ENCODE measurements at places on chromosomes 4 and X.
A peak's percentile ranks its signal among the peaks of the same experiment; 100 is the strongest.

DNA sequence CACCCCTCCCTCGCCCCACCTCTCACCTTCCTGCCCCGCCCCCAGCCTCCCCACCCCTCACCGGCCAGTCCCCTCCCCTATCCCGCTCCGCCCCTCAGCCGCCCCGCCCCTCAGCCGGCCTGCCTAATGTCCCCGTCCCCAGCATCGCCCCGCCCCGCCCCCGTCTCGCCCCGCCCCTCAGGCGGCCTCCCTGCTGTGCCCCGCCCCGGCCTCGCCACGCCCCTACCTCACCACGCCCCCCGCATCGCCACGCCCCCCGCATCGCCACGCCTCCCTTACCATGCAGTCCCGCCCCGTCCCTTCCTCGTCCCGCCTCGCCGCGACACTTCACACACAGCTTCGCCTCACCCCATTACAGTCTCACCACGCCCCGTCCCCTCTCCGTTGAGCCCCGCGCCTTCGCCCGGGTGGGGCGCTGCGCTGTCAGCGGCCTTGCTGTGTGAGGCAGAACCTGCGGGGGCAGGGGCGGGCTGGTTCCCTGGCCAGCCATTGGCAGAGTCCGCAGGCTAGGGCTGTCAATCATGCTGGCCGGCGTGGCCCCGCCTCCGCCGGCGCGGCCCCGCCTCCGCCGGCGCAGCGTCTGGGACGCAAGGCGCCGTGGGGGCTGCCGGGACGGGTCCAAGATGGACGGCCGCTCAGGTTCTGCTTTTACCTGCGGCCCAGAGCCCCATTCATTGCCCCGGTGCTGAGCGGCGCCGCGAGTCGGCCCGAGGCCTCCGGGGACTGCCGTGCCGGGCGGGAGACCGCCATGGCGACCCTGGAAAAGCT lies at the start of the genes HTT and HTT-AS:
Gene HTT, plus strand, starts transcription at position 604 of the 768 bp plus-strand sequence. Its CDS starts 145 bp downstream, at position 749.
Gene HTT-AS, minus strand, starts transcription at position 461 of the 768 bp plus-strand sequence.
- DNase-seq = peak; percentile 97

DNA sequence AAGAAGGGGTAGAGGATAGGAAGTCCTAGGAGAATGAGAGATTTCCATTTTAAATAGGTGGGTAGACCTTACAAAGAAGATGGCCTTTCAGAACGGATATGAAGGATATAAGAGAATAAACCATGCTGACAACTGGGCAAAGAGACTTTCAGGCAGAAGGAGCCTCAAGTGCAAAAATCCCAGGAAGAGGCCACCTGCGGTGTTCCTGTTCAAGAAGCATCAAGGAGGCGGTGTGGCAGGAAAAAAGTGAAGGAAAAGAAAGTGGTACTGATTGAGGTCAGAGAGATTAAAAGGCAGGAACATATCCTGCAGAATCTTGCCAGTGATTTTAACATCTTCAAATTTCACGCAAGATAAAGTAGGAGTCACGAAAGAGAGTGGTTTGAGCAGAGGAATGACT lies 172.0 kb downstream of the FSTL5 start:
- no peak for DNase-seq

GRCh38 chr4:124135409-124135813 lies 577.1 kb downstream of the ANKRD50 start:
- peak; percentile 92 for DNase-seq

DNA sequence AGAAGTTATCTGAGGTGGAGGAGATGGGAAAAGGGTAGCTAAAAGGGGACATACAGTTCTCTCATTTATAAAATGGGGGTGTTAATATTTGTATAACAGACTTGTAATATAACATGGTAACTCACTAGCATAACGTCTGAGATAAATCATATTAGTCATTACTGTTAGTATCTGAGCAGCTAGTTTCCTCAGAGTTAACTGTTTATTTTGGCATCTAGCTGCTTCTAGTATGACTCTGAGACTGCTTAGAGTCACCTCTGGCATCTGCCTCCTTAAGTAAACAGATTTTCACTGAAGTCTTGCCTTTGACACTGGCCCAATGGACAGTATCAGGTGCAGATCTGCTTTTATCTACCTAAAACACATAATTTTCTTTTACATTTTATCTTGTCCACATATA lies 58.1 kb downstream of the SLC30A9 start:
- DNase-seq = no peak

DNA sequence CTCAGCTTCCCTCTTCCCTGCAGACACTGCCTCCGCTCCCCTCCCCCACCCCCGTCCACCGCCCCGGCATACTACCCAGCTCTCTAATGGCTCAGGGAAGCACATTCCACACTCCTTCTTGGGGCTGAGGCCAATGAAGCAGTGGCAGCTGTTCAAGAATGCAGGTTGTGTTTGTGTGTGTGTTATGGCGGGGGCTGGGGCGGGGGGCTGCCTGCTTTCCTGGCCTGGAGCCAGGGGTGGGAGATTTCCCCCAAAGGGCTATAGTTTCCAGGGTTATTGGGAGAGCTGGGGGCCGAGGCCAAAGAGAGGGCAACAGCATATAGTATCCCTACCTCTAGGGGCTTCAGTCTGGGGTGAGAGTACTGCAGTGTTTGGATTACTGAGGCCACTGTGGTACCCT lies 149.4 kb downstream of the EFNB1 start:
- DNase-seq = peak; percentile 0

GRCh38 chr4:56648021-56648823 lies 32.9 kb downstream of the HOPX start:
- DNase-seq = no peak

GRCh38 chrX:139933904-139934303 lies 1.1 kb upstream of the ATP11C start:
- no peak for DNase-seq

DNA sequence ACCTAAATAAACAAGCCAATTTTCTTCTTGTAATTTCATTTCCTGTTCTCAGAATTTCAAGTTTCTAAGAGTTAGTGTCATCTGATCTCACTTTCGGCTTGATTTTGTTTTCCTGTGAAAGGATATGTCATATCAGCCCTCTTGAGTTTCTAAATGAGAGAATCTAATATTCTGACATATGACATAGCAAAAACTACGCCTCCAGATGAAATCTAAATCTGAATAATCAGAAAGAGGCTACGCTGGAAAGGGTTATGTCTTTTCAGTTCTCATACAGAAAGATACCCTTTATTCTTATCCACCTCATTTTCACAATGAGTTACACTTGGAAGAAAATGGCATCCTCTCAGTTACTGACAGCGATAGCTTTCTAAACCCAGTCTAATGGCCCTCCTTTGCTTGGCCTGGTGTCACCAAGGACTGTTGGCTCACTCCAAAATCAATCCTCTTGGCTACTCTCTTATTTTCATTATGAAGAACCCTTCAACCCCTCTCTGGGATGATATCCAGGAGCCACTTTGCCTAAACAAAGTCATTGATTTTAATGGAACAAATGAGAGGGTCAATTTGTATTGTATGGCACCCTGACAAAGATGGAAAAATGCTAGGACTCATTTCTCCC lies 65.6 kb downstream of the ASB9 start:
- DNase-seq = no peak

GRCh38 chr4:67141586-67141985 lies 403.7 kb downstream of the CENPC start:
- DNase-seq = no peak

DNA sequence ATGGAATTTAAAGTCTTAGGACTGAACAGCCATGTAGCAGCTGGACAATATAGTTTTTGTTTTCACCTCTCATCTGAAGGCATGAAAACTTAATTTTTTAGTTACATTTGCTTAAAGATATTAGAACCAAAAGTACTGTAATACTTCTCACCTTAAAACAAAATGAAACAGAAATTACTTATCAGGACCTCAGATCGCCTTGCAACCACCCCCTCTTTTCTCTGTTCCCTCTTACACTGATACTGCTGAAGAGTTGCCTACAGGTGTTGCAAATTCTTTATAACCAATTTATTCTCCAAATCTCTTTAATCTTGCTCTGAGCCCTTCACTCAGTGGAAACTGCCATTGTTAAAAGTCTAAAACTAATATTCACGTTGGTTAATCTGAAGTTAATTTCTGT lies 145.0 kb downstream of the SPCS3 start:
- no peak for DNase-seq

DNA sequence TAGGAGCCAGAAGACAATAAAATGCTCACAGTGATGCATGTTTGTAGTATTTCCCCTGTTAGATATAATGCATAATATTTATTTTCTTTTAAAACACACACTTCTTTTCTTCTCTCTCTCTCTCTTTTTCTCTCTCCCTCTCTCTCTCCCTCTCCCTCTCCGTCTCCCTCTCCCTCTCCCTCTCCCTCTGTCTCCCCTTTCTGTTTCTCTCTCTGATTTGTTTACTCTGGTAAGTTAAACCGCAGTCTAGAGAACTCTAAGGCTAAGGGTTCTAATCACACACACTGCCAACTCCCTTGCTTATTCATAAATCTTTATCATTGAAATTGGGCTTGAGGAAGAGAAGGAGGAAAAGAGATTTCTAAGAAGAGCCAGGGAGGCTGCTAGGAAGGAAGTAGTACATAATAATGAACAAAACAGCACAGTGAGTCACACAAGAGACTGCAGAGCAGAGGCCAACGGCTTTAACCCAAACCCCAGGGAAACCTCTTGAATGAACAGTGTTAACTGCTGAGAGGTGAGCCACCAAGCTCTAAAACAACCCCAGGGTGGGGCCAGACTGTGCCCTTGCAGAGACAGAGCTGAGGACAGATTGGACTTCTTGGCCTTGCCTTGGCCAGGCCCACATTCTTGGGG lies 9.1 kb upstream of the PHOX2B start:
- no peak for DNase-seq

GRCh38 chrX:2954541-2954940 lies 25.4 kb upstream of the ARSD start:
- no peak for DNase-seq

- DNase-seq = no peak
Measured at GRCh38 chr4:41424522-41424921, 113.4 kb upstream of the LIMCH1 start.

DNA sequence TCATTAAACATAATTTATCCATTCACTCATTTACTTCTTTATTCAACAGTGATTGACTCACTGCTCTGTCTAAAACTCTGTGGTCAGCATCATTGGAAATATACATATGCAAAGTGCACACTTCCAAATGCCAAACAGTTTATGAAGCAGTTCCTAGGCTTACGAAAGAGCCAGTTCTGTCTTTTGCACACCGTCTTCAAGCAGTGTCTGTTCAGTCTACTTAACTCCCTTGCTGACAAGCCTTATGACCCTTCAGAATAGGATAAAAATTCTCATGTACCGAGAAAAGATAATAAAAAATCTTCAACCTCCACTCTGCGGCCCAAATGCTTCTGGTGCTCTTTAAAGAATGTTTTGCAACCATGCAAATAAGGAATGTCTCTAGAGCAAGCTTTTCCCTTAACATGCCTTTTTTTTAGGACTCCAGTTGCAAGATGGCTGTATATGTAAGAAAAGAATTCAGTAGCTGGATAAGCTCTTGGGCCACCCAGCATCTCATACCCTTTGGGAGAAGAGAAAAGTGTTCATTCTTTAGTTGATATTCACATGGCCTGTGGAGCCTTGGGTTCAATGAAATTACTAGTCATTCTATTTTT lies 1037.0 kb upstream of the SLIT2 start:
- DNase-seq = no peak

DNA sequence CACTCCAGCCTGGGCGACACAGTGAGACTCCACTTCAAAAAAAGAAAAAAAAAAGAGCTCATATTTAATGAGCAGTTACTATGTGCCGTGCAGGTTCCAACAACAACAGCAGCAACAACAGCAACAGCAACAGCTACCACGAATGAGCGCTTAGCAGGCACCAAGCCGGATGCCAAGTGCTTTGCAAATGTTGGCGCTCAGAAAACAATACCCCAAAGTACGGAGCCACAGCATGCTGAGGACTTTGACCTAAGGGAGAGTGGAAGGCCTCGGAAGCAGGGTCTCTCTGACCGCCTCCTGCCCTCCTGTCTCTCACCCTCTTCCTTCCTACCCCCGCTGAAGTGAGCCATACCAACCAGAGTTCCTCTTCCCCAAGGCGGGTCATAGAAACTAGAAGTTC lies 102.2 kb upstream of the AFAP1 start:
- no peak for DNase-seq

GRCh38 chrX:47234583-47234982 lies 1.8 kb downstream of the USP11 start:
- no peak for DNase-seq

DNA sequence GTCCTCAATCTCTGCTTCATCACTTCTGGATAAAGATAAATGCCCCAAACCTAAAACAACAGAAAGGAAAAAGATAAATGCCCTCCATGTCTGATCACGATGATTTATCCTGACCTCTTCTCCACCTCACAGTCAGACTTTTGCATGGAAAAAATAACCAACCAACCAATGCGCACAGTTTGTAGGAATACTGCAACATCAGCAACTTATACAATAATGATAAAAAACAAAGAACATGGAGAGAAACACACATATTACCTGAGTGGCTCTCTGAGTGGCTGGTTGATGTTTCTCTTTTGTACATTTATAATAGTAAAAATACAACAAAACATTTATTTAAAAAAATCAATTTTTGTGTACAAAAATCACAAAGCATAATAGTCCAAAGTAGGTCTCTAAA lies 93.0 kb upstream of the PUDP start:
- DNase-seq = no peak

DNA sequence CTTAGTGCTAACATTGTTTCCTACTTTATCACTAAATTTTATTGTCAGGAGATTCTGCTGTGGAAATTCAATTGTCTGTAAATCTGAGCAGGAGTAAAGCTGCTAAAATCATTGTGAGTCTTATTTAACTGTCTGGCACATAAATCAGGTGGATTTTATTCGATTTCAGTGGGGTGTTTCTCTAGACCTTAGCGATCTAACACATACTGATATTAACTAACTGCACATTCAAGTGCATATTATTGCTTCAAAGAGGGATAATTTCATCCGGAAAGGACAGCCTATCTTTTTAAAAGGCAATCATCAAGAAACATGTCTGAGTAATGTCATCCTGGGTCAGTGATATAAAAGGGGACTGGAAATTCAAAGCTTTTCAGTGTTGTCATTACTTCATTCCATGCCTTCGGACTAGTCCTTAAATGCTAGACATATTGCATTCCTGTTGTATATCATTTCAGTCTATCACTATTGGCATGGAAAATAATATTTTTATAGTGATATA lies 388.7 kb downstream of the PCDH10 start:
- DNase-seq = no peak

- no peak for DNase-seq
Measured at GRCh38 chr4:35541888-35542213, 702.5 kb downstream of the ARAP2 start.

GRCh38 chr4:143375326-143376073 lies 38.8 kb downstream of the GAB1 start:
- DNase-seq = peak; percentile 22

DNA sequence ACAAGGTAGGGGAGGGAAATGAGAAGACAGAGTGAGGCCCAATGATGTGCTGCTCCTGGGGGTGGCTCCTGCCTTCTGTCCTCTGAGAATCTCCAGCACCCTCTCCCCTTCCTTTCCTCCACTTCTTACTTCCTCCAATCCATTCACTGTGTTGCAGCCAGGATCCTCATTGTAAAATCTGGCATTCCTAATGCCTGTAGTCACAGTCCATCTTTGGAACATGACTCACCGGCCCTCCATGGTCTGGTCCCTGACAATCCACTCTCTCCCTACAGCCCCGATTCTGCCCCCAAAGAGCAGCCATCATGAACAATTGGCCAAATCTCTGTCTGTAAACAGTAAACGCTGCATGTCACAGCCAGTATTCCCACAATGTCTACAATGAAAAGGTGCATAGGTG lies 72.9 kb downstream of the CLNK start:
- no peak for DNase-seq
